ENCODE measurements at places on chromosomes 2 and 18.

- DNase-seq = no peak
Observed at GRCh38 chr18:67200665-67201064, 315.9 kb downstream of the DSEL start.

- DNase-seq = no peak
Observed at GRCh38 chr2:117859924-117860647, 45.6 kb downstream of the DDX18 start.

- no peak for DNase-seq
Observed at GRCh38 chr2:119584469-119584868, 40.2 kb downstream of the CFAP221 start.

DNA sequence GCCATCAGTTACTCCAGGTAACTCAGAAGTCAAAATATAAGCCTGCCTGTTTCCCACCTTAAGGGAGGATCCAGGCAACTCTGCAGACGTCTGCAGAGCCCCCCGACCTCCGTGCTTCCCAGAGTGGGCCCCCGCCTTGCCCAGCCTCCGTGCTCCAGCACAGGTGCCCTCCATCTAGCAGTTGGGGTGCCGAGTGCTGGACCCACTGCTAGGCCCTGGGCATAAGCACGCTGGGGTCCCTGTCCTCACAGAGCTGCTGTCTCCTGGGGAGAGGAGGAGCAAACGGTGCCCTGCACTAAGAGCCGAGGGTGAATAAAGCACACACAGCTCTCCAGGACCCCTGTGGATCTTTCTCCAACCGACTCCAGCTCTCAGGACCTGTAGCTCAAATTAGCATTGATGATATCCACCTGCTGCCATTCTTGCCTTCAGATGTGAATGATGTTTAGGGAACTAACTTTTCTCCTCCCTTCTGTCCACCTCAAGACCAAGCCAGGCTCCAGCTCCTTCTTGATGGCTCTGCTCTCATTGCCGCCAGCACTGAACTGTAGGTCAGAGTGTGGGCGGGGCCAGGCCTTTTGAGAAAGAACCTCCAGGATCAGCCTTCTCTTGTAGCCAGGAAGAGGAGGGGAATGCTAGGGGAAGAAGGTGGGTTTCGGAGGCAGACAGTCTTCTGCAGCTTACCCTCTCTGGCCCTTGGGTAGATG is 121.2 kb downstream of the SMAD7 start:
- DNase-seq = no peak

GRCh38 chr2:103991591-103991990 is 862.3 kb upstream of the POU3F3 start:
- no peak for DNase-seq

GRCh38 chr2:224802407-224802806 is 86.2 kb upstream of the CCDC195 start:
- DNase-seq = no peak

GRCh38 chr18:62281684-62282083 is 43.4 kb upstream of the TNFRSF11A start:
- DNase-seq = peak; percentile 68

GRCh38 chr18:7084080-7085065 is 33.2 kb downstream of the LAMA1 start:
- peak; percentile 84 for DNase-seq

DNA sequence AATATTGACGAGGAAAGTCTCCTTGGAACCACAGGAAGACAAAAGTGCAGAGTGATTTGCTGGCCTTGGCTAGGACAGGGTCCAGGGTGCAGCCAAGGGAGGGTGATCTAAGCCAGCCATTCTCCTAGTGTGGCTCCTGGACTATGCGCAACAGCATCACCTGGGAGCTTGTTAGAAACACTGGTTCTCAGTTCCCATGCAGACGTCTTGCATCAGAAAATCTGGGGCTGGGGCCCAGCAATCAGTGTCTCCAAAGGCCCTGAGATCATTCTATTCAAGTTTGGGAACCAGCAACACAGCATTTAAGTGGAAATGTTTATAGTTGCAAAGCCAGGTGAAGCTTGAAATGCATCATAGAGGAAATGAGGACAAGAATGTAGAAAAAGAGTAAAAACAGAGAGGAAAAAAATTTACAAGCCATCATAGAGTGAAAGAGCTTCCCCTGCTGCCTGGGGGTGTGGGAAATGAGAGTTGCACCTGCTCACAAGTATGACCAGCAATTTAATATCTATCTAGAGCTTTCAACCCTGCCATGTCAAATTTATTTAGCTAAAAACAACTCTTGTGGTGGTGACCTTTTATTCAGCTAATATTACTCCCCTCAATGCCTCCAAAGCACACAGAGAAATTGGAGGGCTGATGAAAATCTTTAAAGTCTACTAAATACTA is 54.4 kb upstream of the SEC11C start:
- no peak for DNase-seq

DNA sequence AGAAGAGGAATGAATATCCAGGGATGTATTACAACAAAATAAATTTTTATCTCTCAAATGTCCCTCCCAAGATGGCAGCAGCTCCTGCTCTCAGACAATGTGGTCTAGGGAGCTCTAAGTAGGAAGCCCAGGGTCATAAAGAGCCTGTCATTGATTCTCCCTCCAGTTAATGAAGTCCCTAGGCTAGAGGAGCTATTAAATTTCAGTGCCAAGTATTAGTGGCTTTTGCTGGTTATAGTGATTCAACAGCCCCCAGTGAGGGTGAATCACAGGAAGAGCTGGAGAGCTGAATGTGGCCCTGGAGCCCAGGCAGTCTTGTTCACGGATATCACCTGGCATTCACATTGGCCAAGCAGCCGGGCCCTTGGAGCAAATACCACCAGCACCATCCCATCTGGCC is 109.8 kb upstream of the YPEL5 start:
- no peak for DNase-seq

DNA sequence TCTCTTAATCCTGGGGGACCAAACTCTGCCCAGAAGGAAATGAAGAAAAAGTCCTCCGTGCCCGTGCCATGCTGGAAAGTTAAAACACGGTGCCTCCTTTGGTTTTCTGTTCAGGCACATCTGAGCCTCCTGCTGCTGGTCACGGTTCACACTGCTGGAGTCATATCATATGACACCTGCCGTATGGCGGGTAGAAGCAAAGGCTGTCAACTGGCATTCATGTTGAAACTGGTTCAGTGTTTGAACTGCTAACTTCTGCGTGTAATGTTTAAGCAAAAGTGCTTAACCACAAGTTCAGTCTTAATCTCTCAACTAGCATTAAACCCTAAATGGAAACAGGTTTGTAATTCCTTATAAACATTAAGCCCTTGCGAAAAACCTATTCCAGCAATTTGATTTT is 3.1 kb downstream of the STK39 start:
- DNase-seq = no peak

GRCh38 chr2:15980605-15981098 is 40.3 kb downstream of the MYCN start:
- DNase-seq = no peak

DNA sequence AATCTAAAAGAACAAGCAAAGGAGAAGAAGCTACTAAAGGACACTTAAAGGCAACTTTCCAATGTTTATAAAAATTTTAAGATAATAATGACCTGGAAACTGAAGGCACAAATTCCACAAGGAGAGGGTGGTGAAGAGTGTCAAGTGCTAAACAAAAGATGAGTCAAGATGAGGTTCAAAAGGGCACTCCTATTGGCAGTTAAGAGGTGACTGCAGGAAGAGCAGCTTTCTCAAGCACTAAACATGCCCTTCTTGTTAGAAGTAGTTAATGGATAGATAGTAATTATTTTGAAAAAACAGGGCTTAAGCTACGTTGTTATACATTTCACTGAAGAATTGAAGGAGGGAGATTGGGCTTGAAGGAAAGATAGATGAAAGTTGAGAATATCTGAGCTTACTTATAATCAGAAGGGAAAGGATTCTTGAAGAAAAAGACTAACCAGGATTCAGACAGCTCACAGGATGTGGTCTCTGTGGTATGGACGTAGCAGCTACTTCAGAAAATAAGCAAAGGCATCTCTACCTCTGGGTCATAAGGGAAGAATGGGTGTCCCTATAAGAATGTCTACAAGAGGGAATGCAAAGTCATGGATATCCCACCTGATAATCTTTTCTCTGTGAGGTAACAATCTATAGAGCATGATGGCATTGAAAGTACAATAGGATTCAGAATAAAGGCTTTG is 454.7 kb upstream of the SLC39A10 start:
- DNase-seq = no peak

DNA sequence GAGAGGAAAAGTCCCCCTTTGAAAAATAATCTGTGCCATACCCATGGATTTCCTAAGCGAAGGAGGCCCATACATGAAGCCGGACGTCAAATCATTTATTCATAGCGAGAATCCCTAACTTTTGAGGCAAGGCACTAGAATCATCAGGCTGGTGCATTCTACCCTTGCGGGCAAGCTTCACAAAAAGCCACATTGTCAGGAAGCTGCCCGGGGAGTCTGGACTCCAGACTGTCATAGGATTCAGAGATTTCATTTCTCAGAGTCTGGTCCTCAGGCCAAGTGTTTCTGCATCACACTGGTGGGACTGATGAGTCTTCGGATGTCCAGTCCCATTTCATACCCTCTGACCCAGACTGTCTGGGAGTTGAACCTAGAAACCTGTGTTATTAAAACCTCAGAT is 8.9 kb downstream of the SLC9A4 start:
- DNase-seq = no peak

DNA sequence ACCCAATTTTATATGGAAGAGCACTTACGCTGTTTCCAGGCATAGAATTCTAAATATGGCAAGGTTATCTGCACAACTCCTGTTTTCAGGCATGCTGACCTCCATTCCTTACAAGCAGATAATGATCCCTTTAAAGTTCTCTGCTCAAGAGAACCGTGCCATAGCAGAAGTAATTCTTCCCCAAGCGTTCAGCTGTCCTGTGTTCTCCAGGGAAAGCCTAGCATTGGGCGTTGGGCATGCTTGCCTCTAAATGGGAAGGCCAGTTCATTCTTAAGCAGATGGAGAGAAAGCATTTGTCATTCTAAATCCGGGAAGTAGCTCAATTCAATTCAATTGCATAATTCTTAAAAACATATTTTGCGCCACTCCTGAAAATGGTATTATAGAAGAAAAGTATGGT is 55.7 kb upstream of the EML4 start:
- DNase-seq = no peak

- DNase-seq = no peak
Observed at GRCh38 chr18:68426731-68427315, 288.1 kb downstream of the TMX3 start.

GRCh38 chr2:228367356-228367755 is 185.9 kb upstream of the SPHKAP start:
- DNase-seq = no peak

- DNase-seq = no peak
Observed at GRCh38 chr2:66897181-66897580, 462.3 kb downstream of the MEIS1 start.

GRCh38 chr2:43313642-43314017 is 87.2 kb upstream of the ZFP36L2 start:
- DNase-seq = no peak

DNA sequence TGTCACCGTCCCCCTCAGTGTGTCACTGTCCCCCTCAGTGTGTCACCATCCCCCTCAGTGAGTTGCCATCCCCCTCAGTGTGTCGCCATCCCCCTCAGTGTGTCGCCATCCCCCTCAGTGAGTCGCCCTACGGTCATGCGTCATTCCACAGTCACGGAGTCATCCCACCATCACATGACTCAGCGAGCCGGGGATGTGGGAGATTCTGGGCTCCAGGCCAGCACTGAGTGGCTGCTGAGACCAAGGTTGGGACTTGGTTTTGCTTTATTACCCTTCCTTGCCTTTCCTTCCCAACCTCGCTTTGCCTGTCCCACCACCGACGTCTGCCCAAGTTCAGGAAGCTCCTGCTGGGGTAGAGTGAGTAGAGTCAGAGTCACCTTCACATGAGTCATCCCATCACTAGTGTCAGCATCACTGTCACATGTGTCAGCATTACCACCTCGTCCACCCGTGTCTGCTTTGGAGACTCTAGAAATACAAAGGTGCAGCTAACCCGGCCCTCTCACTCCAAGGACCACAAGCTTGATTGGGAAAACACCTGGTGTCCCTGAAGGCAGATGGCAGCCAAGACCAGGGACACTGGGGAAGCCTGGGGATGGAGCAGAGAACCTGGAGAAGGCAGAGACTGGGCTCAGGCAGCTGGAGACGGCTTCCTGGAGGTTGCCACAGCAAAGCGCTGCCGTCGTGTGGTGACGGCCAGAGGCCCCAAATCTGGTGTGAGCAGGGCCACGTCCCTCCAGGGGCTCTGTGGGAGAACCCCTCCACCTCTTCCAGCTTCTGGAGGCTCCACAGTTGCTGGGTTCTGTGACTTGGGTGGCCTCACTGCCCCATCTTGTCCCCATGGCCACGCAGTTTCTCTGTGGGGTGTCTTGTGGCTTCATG is 485.2 kb upstream of the SALL3 start:
- no peak for DNase-seq

DNA sequence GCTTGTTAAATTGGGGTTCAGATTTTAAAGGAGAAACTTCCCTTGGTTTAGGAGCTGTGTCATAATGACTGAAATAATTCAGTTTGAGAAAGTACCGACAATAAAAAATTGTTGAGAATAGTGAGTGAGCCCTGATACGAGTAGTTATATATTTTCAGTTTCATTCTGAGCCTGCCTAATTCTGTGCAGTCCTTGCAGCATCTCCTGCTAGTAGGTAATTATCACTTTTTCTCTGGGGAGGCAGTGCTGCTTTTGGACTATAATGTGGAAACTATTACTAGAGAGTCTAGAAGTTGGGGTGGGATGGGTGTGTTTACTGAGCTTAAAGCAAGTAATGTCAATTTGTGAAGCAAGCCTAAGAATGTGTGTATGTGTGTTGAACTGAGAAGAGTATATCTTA is 21.7 kb downstream of the ZNF638 start:
- no peak for DNase-seq

- DNase-seq = no peak
Observed at GRCh38 chr2:8170552-8171327, 511.1 kb upstream of the ID2 start.

DNA sequence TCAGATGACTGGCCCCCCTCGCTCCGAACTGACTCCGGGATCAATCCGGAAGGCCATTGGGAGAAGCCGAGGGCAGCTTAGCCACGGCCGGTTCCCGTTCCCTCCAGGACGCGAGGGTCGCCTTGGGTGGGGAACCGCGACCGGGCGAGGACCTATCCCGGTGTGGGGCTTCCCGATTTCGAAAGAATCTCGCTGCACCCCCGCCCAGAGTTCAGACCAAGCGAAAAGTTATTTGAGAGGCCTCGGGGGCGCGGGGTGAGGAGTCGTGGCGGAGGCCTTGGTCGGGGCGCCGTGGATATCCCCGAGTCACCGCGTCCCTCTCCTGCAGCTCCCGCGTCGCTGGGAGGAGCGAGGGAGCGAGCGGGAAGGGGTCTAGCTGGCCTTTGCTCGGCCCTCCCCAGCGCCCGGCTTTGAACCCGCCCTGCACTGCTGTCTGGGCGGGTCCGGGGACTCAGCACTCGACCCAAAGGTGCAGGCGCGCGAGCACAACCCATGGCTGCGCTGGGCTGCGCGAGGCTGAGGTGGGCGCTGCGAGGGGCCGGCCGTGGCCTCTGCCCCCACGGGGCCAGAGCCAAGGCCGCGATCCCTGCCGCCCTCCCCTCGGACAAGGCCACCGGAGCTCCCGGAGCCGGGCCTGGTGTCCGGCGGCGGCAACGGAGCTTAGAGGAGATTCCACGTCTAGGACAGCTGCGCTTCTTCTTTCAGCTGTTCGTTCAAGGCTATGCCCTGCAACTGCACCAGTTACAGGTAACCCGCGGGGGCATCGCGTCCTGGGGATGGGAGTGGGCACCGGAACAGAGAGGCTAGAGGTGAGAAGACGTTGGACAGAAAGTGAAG is at the start of gene CYP27A1:
CYP27A1 (plus strand) TSS at position 457 of the 837 bp plus-strand sequence; CDS start at position 493, 36 bp downstream.
- DNase-seq = no peak

GRCh38 chr2:55986700-55987440 is 63.3 kb upstream of the EFEMP1 start:
- DNase-seq = no peak

All from AG09309 (cell line).